ENCODE measurements at places on chromosomes 3 and 15.

- no peak for DNase-seq
Observed at GRCh38 chr3:97992547-97993173, 20.4 kb upstream of the RIOX2 start.

DNA sequence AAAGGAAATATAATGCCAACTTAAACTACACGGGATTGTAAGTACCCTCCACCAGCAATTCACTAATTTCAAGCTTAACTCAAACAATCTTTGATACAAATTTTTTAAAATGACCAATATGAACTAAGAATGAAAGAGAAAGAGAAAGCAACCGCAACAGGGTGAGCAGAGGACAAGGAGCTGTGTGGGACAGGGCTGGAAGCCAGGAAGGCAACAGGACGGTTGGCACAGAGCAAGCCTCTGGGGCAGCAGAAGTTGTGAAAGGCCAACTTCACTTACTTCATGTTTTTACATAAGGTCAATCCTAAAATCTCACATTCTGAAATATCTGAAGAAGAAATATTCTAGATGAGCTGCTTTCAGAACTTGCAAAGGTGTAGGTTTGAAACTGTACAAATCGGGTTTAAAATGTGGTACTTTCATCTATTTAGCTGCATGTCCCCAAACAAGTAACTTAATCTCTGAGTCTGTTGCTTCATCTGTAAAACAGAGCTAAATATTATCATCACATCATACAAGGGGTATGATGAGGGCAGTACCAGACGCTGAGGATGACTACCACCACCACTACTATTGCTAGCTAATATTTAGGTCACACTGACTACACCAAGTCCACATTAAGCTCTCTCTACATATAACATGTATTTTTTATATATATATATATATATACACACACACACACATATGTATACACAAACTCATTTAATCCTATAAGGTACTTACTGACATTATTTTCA lies 101.7 kb downstream of the IGSF11 start:
- no peak for DNase-seq

DNA sequence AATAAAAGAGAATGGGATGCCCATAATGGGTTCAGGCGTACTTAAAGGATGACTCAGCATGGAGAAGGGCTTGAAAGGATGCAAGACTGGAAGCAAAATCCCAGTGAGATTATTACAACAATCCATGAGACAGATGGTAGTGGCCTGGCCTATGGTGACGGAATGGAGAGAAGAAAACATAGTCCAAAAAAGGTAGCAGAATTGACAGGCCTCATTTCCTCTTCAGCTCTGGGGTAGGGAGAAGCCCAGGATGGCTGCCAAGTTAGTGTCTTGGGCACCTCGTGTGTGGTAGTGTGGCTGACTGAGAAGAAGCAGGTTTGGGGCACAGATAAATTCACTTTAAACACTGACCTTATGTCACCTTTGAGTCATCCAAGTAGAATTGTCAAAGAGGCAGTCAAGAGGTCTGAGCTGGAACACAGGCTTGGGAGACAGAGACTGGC lies 18.1 kb downstream of the MB21D2 start:
- DNase-seq = no peak

DNA sequence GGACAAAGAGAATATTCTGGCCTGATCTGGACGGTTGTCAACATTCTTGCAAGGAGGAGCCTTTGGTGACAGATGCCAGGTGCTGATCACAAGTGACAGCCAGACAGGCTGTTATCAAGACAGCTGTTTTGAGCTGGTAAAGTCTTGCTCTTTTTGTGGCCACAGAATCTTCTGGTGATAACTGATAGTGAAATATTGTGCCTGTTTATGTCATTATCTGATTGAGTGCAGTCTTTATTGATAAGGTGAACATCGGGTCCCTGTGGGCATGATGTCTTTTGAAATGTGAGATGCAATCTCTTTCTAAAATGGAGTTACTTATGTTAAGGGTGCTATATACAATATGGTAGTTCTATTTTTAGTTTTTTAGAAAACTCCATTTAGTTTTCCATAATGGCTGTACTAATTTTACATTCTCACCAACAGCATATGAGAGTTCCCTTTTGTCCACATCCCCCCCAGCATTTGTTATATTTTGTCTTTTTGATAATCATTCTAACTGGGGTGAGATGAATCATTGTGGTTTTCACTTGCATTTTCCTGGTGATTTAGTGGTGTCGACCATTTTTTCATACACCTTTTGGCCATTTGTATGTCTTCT lies 10.7 kb downstream of the CEP63 start:
- no peak for DNase-seq

GRCh38 chr15:31405200-31405920 lies 78.7 kb downstream of the KLF13 start:
- no peak for DNase-seq

GRCh38 chr15:52466134-52466701 lies 62.5 kb downstream of the MYO5A start:
- DNase-seq = no peak

GRCh38 chr3:38397320-38397719 lies 50.7 kb downstream of the XYLB start:
- peak; percentile 54 for DNase-seq

- DNase-seq = no peak
Observed at GRCh38 chr3:125010393-125010792, 45.4 kb downstream of the HEG1 start.

DNA sequence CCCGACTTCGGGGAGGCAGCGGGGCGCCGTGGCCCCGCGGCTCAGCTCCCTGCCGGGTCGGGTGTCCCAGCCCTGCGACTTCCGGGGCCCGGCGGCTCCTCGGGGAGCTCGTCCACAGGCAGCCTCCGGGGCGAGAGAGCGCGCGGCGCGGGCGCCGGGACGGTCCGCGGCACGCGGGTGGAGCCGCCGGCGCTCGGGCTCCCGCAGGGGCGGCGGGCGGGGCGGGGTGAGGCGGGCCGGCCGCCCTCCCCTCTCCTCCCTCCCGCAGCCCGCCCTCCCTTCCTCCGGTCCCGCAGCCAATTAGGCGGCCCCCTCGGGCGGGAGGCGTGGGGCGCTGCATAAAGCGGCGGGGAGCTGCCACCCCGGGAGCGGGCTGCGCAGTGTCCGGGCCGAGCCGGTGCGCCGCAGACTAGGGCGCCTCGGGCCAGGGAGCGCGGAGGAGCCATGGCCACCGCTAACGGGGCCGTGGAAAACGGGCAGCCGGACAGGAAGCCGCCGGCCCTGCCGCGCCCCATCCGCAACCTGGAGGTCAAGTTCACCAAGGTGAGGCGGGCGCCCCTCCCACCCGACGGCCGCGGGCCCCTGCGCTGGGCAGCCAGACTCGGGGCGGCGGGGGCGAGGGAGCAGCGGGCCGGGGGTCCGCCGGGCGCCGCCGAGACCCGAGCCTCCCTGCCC lies at the start of gene ALDH1A3:
Gene ALDH1A3, plus strand, starts transcription at position 368 of the 675 bp plus-strand sequence. Its CDS starts 77 bp downstream, at position 445.
- no peak for DNase-seq

DNA sequence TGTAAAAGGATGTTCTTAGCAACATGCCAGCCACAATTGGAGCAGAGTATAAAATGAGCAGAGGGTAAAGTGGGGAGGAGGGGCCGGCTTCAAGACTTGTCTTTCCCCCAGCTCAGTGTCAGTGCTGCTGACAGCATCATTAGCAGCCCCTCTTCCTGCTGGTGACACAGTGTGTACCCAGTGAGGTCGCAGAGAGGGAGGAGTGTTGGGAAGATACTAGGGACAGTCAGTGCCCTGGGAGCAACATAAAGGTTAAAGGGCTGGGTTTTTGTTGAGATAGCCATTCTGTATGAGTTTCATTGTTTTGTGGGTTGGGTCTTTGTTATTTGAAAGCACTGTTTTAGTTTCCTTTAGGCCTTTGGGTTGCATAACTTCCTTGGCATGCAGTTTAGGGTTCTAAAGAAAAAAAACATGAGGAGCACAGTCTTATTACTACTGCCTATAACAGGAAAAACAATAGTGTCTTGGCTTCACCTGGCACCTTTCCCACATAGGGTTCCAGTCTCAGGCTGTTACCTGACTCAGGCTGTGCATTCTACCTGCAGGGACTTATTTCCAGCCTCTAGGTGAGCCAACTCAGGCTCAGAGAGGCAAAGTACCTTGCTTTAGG lies 94.1 kb upstream of the SKOR1 start:
- DNase-seq = no peak

- DNase-seq = no peak
Observed at GRCh38 chr15:90071220-90071807, 31.0 kb downstream of the IDH2 start.

GRCh38 chr3:34225821-34226366 lies 427.5 kb downstream of the PDCD6IP start:
- DNase-seq = no peak

DNA sequence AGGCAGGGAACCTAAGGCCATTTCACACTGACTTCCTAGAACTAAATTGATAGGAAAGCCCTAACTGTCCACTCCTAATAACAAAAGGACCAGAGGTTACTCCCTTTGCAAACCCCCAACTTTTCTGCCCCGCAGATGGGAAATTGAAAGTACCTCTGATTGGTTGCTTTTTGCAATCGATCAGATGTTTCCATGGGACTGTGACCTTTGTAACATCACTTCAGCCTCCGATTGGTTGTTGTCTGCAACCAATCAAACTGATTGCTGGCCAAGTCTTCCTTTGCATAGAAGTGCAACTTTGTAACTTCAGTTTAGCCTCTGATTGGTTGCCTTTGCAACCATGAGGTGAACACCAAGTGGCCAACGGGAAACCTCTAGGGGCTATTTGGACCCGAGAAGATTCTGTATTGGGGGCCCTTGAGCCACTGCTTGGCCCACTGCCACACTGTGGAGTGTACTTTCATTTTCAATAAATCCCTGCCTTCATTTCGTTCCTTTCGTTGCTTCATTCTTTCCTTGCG lies 11.3 kb upstream of the KNL1 start:
- no peak for DNase-seq

GRCh38 chr3:98233468-98233867 lies 30.6 kb upstream of the OR5H6 start:
- DNase-seq = no peak

DNA sequence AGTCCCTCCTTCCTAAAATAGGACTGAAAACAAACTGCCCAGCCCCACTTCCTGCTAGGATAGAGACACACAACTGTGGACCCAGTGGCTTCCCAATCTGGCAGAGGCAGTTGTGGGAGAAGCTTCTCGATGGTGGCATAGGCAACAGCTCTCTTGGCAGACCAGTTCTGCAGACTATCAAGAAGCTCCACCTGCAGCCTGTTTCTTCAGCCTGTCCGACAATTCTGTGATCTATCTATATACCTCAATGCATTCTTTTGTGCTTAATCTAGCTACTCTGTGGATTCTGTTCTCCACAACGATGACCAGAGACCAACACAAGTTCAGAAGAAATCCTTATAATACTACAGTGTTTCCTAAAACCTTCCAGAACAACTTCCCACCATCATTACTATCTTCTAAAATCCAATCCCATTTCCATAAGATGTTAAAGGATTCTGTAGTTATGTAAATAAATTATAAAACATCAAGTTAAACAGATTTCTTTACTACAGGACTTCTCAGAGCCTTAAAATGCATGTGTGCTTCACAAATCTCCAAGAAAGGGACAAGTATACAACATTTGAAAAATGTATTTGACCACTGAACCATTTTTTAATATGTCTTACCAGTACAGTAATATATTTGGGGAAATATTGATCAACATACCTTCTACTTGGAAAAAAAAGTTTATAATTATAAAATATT lies 57.7 kb downstream of the IGF2BP2 start:
- DNase-seq = no peak

DNA sequence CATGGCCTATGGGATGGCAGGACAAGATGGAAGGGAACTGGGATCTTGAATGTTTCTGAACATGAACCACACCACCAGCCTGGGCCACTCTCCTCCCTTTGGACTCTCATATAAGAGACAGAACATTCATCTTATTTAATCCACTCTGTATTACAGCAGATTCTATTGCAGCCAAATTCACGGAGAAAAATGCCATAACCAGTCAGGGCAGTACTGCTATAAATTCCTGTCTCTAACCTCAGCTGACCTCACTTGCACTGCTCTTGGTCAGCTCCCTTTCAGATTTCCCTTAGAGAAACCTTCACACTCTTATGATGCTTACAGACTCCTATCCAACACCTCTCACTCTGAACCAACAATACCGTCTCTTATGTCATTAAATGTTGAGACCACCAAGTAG lies 101.4 kb downstream of the RYK start:
- DNase-seq = no peak

GRCh38 chr3:177565981-177566380 lies 368.7 kb upstream of the TBL1XR1 start:
- DNase-seq = no peak

DNA sequence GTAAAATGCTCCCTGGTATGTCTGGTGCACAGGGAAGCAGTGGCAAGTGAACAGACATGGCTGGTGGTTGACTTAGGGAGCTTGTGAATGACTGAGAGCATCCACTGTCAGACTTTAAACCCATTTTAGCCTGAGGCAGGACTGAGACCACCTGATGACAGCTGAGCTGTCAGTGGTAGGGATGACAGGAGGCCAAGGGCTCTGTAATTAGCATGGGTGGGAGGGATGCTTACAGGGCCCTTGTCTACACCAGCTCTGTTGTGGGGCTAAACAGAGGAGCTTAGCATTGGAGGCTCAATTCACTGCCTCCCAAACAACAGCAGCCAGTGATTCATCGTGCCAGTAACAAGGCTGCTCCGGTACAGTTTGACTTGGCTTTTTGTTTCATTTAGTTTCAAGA lies 169.4 kb downstream of the CHST2 start:
- no peak for DNase-seq

DNA sequence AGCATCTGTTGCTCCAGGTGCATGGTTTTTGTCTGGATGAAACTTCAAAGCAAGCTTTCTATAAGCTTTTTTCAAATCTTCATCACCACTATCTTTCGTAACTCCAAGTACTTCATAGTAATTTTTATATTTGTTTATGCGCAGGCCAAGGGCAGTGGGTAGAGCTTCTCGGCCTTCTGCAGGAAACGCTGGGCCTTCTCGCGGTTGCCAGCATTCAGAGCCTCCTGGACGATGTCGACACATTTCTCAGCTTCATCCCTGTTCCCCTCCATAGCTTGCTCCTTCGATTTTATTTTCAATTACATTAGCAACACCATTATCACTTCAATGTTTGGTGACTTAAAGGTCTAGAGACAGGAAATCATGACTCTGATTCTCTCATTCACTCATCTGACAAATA lies 20.2 kb downstream of the DENND4A start:
- no peak for DNase-seq

GRCh38 chr3:12977117-12977808 lies 96.0 kb downstream of the IQSEC1 start:
- DNase-seq = no peak

DNA sequence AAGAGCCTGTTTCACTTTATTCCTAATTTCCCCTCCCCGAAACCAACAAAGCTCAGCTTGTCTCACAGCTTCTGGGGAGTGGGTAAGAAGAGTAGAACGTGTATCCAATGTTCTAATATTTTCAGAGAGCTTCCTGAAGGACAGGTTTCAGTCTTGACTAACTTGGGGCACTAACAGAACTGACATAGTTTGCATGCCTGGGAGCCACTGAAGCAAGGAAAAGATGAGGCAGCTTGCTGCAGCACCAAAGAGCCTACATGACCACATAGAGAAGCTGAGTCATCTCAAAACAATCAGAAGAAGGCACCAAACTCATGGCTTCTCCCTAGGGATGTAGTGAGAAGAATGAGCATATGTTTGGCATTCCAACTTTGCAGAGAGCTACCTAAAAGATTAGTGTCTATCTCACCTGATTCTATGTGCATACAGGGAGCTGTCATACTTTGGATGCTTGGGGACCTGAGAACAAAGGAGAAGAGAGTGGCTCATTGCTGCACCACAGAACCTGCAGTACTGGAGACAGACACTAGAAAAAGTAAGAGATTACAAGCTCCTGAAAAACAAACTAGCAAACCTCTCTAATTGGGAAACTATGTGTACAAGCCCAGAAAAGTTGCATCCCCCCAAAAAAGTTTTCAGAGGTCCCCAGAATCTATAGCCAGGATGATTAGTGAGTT lies 86.9 kb downstream of the DCLK3 start:
- DNase-seq = no peak

- no peak for DNase-seq
Observed at GRCh38 chr3:143850877-143851276, 2.6 kb upstream of the SLC9A9 start.

Measured in neuronal stem cell (in vitro differentiated cells).